Esophagus squamous epithelium (tissue), 5 donors: ENCODE measurements at places on chromosomes 7 and 10. TPM values are rescaled to one million over a fixed set of nuclear protein-coding genes. Genes with fewer than 3 reads are reported as not detected.

DNA sequence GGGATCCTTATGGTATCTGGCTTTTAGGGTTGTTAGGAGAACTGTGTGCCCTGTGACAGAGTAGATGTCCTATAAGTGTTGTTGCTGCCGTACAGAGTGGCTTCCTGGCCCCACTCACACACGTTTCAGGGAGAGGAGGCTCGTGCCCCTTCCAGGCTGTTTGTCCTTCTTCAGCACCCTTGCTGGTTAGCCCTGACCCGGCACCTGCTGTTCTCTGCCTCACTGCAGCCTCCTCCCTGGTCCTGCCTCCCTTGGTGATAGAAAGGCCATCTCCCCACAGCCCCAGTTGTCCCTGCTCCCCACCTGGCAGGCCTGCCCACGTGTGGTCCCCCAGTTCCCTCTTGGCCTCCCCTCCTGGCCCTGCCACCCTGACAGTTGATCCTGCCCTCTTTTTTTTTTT lies 2.3 kb downstream of the CLIP2 start:
- no peaks in the 10 kb centered on the region for H3K36me3 ChIP-seq
- H3K27ac ChIP-seq: no peak overlapping the region
- peak overlapping the region; percentile 94 for H3K4me3 ChIP-seq
- no peak for DNase-seq
- peaks cover 38% of the 10 kb centered on the region for H3K4me1 ChIP-seq
- no peaks in the 10 kb centered on the region for H3K27me3 ChIP-seq

GRCh38 chr10:7618461-7618860 lies 48.3 kb downstream of the ITIH5 start:
- no peak overlapping the region for H3K4me3 ChIP-seq
- H3K4me1 ChIP-seq: no peaks in the 10 kb centered on the region
- H3K27me3 ChIP-seq: no peaks in the 10 kb centered on the region
- H3K27ac ChIP-seq: no peak overlapping the region
- H3K36me3 ChIP-seq: no peaks in the 10 kb centered on the region

GRCh38 chr7:116588641-116589594 lies 64.1 kb downstream of the CAV1 start:
- H3K4me3 ChIP-seq: no peak overlapping the region
- DNase-seq: no peak
- no peaks in the 10 kb centered on the region for H3K36me3 ChIP-seq
- peak overlapping the region; percentile 1 for H3K27ac ChIP-seq
- H3K27me3 ChIP-seq: no peaks in the 10 kb centered on the region

CYP2C19 gene
- total RNA-seq: 5.0 TPM

GRCh38 chr7:132256721-132257212 lies 319.5 kb downstream of the PLXNA4 start:
- H3K36me3 ChIP-seq: no peaks in the 10 kb centered on the region
- DNase-seq: no peak
- H3K4me3 ChIP-seq: no peak overlapping the region
- H3K4me1 ChIP-seq: no peaks in the 10 kb centered on the region
- no peaks in the 10 kb centered on the region for H3K27me3 ChIP-seq
- peak overlapping the region; percentile 75 for H3K27ac ChIP-seq

DNA sequence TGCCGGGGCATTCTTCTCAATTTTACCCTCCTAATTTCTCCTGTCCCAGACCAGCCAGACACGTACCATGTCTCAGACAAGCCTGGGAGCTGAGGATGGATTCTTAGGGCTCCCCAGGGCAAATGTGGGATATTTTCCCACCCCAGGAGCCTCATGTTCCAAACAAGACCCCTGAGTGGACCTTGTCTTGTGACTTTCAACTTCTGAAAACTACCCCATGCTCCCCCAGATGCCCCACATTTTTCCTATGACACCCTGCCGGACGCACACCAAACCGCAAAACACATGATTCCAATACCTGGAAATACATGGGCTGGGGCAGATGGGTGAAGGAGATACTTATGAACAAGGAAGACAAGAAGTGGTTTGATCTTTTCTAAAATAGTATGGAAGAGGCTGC lies 874 bp downstream of the GIMAP5 start:
- peak overlapping the region; percentile 76 for H3K27ac ChIP-seq
- no peak for DNase-seq
- H3K36me3 ChIP-seq: peaks cover 18% of the 10 kb centered on the region

DNA sequence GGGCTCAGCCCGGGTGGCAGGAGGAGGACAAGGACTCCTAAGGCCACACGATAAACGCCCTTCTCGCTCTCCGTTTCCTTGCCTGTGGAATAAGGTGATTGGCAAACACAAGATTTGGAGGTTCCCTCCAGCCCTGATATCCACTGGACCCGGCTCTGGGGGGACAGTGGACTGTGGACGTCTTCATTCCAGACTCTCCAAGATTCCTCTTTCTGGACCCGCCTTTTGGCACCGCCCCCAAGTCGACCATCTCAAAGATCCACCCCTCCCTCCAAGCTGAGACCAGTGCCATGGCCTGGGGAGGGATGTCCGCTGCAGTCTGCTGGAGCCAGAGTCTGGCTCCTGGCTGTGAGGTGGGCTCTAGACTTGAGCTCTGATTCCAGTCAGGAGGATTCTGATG lies 23.6 kb downstream of the ZNF783 start:
- no peak for DNase-seq
- H3K4me3 ChIP-seq: peak overlapping the region; percentile 50
- peaks cover 11% of the 10 kb centered on the region for H3K4me1 ChIP-seq
- peaks cover 10% of the 10 kb centered on the region for H3K36me3 ChIP-seq
- H3K27ac ChIP-seq: peak overlapping the region; percentile 45
- H3K27me3 ChIP-seq: no peaks in the 10 kb centered on the region

DNA sequence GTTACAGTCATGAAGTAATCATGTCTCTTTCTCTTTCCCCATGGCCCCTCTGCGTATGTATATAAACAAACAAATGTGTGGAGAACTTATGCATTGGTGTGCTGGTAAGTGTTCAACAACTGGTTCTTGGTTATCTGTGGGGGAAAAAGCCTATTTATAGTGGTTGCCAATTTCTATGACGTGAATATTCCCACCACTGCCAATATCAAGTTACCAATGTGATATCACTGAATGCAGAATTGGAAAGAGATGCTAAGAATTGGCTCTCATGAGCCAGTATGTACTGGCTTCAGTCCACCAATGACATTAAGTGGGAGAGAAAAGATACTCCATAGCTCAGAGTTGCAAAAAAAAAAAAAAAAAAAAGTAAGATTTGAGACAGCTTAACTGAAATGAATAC lies 399.7 kb downstream of the REEP3 start:
- H3K36me3 ChIP-seq: no peaks in the 10 kb centered on the region
- no peak overlapping the region for H3K4me3 ChIP-seq
- no peaks in the 10 kb centered on the region for H3K4me1 ChIP-seq
- no peaks in the 10 kb centered on the region for H3K27me3 ChIP-seq
- DNase-seq: no peak
- H3K27ac ChIP-seq: no peak overlapping the region

LUC7L2 gene
- total RNA-seq: 51.1 TPM

SKAP2 gene
- 19.3 TPM for total RNA-seq

DNA sequence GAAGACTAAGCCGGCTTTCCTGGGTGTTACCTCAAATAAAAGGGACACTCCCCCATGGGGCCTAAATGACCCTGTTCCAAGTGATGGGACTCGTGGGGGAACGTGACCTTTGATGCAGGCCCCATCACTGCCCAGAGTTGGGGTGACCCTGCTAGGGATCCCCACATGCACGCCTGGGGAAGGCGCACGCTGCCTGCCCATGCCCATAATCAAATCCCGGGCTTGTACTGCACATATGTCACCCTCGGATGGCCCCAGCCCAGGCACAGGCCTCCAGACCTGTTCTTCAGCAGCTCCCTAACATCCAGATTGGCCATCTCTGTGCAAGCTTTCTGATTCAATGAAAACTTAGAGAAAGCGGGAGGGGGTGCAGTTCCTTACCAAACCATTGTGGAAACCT lies 14.7 kb downstream of the EBF3 start:
- H3K36me3 ChIP-seq: no peaks in the 10 kb centered on the region
- peaks cover 20% of the 10 kb centered on the region for H3K4me1 ChIP-seq
- no peaks in the 10 kb centered on the region for H3K27me3 ChIP-seq
- H3K27ac ChIP-seq: peak overlapping the region; percentile 9

- H3K4me1 ChIP-seq: peaks cover 14% of the 10 kb centered on the region
- H3K4me3 ChIP-seq: no peak overlapping the region
- no peaks in the 10 kb centered on the region for H3K27me3 ChIP-seq
- no peak for DNase-seq
- H3K27ac ChIP-seq: no peak overlapping the region
Measured at GRCh38 chr7:148503900-148504487, 86.6 kb upstream of the C7orf33 start.

EN2 gene
- not detected for total RNA-seq

DNA sequence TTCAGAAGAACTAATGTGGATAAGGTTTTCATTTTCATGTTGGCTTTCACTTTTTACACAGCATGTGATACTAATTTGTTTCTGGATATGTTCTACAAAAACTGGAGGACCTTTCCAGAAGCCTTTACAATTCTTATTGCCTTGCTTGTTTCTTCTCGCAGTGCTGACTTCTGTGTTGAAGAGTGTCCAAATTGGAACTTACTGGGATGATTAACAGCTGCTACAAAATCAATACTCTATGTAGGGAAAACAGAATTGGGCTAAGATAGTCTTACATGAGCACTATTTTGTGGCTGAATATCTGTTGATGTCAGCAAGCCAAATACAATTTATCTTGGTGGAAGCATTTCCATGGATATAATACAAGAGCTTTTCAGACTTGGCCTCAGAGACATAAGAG lies 351.2 kb downstream of the DGKB start:
- H3K27me3 ChIP-seq: no peaks in the 10 kb centered on the region
- no peak overlapping the region for H3K4me3 ChIP-seq
- DNase-seq: no peak
- H3K36me3 ChIP-seq: no peaks in the 10 kb centered on the region
- no peaks in the 10 kb centered on the region for H3K4me1 ChIP-seq

- H3K27me3 ChIP-seq: no peaks in the 10 kb centered on the region
- H3K4me3 ChIP-seq: no peak overlapping the region
- H3K4me1 ChIP-seq: no peaks in the 10 kb centered on the region
- no peak for DNase-seq
Measured at GRCh38 chr7:108227366-108227765, 97.2 kb upstream of the LAMB4 start.

DNA sequence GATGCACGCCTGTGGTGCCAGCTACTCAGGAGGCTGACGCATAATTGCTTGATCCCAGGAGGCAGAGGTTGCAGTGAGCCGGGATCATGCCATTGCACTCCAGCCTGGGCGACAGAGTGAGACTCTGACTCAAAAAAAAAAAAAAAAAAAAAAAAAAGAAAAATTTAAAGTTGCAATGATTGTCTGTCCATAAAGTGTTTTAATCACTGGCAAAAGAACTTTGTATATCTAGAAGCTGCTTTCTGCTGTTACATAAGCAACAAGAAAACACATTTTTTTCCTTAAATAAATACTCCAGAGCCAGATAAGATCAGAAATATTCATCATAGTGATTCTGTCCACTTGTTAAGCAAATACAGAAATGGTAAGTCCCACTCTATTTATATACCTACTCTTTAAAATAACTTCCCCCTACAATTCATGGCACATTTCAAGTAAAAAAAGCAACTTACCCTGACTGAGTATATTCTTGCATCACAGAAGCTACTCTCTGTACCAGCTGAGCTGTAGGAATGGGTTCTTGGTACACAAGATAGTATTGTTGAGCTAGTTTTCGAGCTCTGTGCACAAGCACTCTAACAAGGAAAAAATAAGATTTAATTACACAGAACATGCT lies 7.6 kb downstream of the PSMA2 start:
- no peak overlapping the region for H3K4me3 ChIP-seq
- no peak for DNase-seq
- peaks cover 13% of the 10 kb centered on the region for H3K4me1 ChIP-seq

DNA sequence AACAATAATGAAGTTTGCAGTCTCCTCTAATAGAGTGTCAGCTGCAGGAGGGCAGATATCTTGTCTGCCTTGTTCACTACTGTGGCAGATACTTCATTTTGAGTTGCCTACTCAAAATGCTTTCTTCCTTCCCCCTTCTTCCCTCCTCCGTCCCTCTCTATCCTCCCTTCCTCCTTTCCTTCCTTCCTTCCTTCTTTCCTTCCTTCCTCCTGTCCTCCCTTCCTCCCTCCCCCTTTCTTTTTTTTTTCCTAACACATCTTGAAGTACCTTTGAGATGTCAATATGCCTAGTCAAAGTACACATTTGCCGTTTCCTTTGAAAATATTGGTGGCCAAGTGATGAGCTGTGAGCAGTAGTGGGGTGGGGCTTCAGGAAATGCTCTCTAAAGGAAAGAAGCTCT lies 18.7 kb upstream of the ST7 start:
- H3K27ac ChIP-seq: no peak overlapping the region
- peaks cover 14% of the 10 kb centered on the region for H3K27me3 ChIP-seq
- H3K4me1 ChIP-seq: peaks cover 8% of the 10 kb centered on the region
- no peak for DNase-seq
- no peaks in the 10 kb centered on the region for H3K36me3 ChIP-seq

GRCh38 chr7:40300146-40300670 lies 165.4 kb downstream of the SUGCT start:
- no peak overlapping the region for H3K27ac ChIP-seq
- H3K36me3 ChIP-seq: no peaks in the 10 kb centered on the region

- no peaks in the 10 kb centered on the region for H3K36me3 ChIP-seq
- H3K27ac ChIP-seq: no peak overlapping the region
- DNase-seq: no peak
- H3K4me3 ChIP-seq: no peak overlapping the region
- H3K27me3 ChIP-seq: no peaks in the 10 kb centered on the region
- H3K4me1 ChIP-seq: no peaks in the 10 kb centered on the region
Measured at GRCh38 chr10:84452003-84452402, 123.6 kb downstream of the CCSER2 start.

TMEM168 gene
- 32.6 TPM for total RNA-seq
